NCI-H526 (cell line): ENCODE measurements at places on chromosomes 7 and 10.

DNA sequence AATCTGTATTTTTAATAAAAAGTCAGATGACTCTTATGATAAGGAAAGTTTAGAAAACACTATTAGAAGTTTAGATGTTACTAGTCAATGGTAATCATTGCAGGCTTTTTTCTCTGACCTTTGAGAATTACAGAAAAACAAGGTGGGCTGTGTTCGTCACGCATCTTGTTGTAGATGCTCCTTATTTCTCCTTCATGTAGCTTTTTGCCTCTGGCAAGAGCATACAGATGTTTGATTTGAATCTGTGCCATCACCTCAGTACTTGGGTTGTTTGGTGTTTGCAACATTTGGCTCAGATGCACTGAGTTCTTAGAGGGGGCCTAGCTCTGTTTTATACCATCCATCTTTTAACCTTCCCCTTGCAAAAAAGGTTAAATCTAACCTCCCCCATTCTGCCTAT lies 11.5 kb downstream of the TAS2R16 start:
- no peak for DNase-seq

GRCh38 chr7:99171731-99172130 lies 27.8 kb upstream of the SMURF1 start:
- DNase-seq: no peak

DNA sequence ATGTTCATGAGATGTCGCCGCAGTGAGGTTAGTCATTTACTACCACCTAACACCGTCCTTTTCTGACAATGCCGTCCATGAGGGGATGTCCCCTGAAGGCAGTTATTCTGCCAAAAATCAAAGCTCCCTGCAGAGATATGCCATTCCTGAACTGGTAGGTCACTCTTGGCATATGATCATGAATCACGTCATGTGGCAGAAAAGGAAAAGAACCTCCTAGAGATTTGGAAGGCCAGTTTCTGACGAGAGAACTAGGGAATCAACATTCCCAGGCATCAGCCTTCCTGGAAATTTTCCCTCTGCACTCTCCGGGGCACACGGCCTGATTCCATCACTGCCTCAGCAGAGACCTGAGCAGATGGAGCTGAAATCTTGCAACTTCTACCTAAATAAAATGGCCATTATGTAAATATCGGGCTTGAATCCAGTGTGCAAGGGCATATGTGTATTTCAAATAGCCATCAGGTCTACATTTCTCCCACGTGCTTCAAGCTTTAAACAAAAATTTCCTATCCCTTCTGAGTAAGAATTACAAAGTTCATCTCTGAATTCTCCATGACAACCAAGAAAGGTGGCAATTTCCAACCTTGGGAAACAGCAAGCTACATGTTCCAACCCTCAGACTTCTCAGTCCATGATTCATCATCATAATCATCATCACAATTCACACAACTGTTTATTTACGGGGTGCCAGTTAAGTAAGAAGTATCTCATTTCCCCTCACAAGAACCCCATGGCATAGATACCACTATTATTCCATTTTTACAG lies 46.5 kb downstream of the AMPH start:
- DNase-seq: no peak

DNA sequence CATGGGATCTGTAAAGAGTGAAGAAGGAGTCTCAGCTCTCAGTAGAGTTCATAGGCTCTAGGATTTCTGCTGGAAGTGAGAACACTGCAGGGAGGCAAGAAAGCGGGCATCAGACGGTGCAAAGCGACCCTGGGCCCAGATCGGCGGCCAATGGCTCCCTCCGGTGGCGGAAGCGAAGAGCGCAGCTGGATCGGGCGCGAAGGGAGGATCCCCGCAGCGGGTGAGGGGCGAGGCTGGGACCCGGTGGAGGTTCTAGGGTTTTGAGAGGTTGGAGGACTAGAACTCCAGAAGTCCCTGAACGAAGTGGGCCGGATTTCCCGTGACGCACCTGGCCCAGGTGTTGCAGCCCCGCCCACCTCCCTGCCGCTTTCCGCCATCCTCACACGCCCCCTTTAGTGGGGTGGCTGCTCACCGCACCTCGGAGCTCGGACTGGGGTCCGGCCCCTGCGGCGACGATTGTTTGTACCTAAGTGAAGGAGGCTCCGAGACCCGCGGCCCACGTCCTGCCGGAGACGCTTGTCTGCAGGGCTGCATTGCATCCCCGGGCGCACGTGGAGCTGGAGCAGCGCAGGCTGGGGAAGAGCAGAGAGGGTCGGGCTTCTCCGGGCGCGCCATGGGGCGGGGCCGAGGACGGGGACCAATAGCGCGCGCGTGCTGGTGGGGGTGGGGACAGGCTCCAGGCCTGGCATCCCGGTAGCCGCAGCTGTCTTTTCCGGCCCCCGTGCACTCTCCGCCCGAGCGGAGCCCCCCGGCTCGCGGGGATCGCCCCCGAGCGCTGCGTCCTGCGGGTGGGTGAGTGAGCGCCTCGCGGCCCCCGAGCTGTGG lies at the start of gene SLC12A9:
TSS of gene SLC12A9 (plus strand) at position 666 of the 825 bp plus-strand sequence. CDS start 1,485 bp downstream, outside the sequence.
- DNase-seq: peak; percentile 95

DNA sequence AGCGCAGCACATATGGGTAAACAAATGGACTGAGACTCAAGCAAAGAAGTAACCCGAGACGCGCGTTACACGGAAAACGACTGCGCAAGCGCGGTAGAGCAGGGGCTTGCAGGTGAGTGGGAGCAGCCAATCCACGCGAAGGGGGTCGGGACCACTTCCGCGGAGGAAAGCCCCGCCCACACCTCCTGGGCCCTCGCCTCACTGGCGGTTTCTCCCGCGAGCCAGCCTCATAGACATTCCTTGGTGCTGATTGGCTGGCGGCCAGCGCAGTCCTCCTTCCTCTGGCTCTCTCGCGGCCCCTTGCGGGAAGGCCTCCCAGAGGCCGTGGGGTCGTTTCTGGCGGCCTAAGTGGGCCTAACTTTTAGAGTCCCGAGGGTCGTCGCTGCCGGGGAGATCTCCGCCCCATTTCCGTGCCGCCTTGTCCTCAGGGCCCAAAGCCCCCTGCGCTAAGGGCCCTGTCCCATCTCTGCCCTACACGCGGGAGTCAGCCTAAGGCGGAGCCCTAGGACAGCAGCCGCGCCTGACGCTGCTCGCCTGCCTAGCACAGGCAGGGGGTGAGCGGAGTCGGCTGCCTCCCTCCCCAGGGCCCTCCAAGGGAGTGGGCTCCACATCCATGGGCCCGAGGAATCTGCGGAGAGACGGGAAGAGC lies 9.1 kb upstream of the FXYD4 start:
- DNase-seq: peak; percentile 91

- DNase-seq: no peak
These were observed 132.3 kb downstream of the GLI3 start for GRCh38 chr7:42104694-42105093.

- DNase-seq: no peak
These were observed 46.4 kb downstream of the PDGFA start for GRCh38 chr7:473211-473734.

DNA sequence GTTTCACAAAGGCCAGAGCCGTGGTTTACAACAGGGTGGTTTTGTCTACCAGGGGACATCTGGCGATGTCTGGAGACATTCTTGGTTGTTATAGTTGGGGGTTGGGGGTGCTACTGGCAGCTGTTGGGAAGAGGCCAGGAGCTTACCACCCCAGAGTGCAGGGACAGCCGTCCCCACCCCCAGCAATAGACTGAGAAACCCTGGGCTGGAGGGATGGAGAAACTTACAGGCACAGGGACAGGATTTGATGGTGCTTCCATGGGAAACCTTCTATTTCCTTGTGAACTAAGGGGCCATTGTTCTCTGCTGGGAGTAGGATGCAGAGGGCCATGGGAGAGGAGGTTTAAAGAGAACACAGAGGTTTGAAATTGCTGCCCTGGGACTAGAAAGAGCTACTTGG lies 10.9 kb downstream of the ADCK2 start:
- no peak for DNase-seq

- no peak for DNase-seq
These were observed 745.9 kb downstream of the GATA3 start for GRCh38 chr10:8800426-8800825.

- no peak for DNase-seq
These were observed 2.2 kb upstream of the CLEC5A start for GRCh38 chr7:141949021-141949420.

GRCh38 chr10:22365233-22365632 lies 19.9 kb downstream of the SPAG6 start:
- no peak for DNase-seq

- DNase-seq: no peak
These were observed 1.6 kb downstream of the SUV39H2 start for GRCh38 chr10:14880229-14880628.

GRCh38 chr10:79286318-79286951 lies 60.8 kb upstream of the PPIF start:
- DNase-seq: no peak

GRCh38 chr10:133141958-133142340 lies 18.1 kb upstream of the KNDC1 start:
- no peak for DNase-seq

- DNase-seq: no peak
These were observed 112.5 kb upstream of the WDR11 start for GRCh38 chr10:120738658-120739057.

GRCh38 chr7:27940341-27940740 lies 200.4 kb downstream of the TAX1BP1 start:
- no peak for DNase-seq

- no peak for DNase-seq
These were observed 8.6 kb upstream of the GRID2IP start for GRCh38 chr7:6559896-6560295.

GRCh38 chr10:27372095-27372494 lies 131.5 kb upstream of the ACBD5 start:
- DNase-seq: no peak

DNA sequence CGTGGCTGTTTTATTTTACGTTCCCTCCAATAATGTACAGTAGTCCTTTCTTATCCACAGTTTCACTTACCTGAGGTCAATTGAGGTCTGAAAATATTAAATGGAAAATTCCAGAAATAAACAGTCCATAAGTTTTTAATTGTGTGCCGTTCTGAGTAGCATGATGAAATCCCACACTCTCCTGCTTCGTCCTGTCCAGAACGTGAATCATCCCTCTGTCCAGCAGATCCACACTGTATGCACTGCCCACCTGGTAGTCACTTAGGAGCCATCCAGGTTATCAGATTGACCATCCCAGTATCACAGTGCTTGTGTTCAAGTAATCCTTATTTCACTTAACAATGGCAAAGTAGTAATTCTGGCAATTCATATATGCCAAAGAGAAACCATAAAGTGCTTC lies 46.3 kb downstream of the STARD3NL start:
- DNase-seq: no peak

DNA sequence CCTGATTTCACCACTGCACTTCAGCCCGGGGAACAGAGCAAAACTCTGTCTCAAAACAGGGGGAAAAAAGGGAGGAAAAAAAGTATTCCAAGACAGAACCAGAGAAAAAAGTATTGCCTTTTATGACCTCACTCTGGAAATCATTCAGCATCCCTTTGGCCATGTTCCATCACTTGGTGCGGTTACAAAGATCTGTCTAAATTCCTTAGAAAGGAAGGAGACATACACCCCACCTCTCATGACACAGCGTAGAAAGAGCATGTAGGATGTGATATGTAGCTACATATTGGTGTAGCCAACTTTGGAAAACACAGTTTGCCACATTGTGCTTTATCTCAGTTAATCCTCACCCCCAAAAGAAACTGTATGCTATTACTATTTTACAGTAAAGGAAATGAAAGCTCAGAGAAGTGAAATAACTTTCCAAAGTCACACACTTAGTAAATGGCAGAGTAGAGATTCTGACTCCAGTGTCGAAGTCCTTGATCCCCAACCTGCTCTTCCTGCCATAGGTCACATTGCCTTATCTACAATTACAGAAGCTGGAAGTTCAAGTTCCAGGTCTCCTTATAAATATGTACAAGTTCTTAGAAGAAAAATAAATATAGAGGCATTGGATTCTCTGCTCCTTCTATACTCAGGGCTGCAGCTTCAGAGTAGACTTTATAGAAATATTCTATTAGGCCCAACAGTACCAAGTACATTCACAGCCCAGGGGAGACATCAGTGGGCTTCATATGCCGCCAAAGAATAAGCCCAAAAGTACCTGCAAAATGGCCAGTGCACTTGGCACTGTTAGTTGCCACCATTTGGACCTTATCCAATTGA lies 91.6 kb upstream of the KMT2E start:
- no peak for DNase-seq

DNA sequence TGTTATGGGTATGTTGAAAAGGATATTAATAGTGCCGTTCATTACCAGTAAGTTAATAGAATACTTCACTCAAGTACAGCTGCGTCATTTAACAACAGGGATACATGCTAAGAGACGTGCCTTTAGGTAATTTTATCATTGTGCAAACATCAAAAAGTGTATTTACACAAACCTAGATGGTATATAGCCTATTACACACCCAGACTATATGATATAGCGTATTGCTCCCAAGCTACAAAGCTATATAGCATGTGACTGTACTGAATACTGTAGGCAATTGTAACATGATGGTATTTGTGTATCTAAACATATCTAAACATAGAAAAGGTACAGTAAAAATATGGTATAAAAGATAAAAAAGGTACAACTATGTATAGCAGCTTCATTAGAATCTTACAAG lies 11.1 kb upstream of the PRKG1 start:
- no peak for DNase-seq

DNA sequence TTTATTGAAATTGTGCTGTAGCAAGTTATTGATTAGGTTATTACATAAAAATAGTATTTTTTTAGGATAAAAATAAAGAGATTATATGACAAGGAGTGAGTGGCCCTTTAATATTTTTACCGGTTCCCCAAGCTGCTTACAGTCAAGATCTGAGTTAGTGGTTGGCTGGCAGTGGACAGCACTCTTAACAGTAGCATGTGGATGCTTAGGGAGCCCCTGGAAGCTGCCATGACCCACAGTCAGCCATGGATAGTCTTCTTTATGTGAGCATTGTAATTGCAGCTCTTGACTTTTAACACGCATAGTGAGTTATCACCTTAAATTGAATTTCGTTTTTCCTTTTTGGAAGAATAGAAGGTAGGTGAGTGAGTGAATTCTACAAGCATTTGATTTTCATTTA lies 22.1 kb downstream of the RAB18 start:
- no peak for DNase-seq

DNA sequence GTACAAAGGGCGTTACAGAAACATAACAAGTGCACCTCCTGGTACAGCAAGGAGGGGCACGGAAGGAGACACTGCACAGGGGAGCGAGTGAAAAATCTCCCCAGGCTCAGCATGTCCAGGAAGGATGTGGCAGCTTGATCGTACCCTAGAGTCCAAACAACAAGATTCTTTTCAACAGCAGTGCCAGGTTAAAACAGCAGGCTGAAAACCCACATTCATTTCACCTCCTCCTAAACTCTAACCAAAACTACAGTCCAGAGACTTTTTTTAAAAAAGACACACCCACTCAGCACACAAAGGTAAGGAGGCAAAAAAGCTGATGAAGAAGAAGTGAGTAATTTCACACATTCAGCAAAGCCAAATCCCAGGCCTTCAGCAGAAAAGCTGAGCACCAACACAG lies 138.8 kb downstream of the SFMBT2 start:
- no peak for DNase-seq

GRCh38 chr10:87930934-87931835 lies 67.8 kb downstream of the PTEN start:
- DNase-seq: no peak
